Osteoblast (primary cell): ENCODE measurements at places on chromosomes 7 and 10. TPM values are rescaled to one million over a fixed set of nuclear protein-coding genes. Genes with fewer than 3 reads are reported as not detected.

GRCh38 chr10:22823109-22823508, 104.7 kb upstream of the ARMC3 start:
- DNase-seq = peak; percentile 91

GRCh38 chr10:76002262-76002854, 570.9 kb downstream of the LRMDA start:
- no peak for DNase-seq

DNA sequence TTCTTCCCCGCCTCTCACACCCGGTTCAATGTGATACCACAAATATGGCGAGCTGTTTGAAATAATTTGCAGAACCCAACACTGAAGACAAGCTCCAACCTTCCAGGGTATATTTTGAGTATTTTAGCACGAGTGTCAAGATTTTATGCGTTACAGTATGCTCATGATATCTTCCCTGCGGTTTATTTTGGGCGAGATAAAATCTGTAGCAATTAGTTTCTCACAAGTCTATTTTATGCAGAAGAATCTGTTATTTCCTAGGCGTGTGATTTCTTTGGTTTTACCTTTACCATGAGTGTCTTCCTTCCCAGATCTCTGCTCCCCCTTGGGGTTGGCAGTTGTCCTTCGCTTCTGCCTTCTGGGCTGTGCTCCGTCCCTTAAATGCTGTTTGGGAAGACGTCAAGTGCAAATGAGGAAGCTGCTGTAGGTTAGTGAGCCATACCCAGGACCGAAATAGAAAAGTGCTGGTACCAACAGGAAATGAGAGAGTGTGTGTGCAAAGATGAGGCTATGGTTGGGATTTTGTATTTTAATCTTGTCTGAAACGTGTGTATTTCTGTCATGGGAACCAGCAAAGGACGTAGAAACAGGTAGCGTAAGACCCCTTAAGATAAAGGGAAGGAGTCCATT, 299.8 kb downstream of the KLF6 start:
- peak; percentile 15 for DNase-seq

GRCh38 chr7:2643386-2644219, 11.8 kb downstream of the TTYH3 start:
- no peak for DNase-seq

DNA sequence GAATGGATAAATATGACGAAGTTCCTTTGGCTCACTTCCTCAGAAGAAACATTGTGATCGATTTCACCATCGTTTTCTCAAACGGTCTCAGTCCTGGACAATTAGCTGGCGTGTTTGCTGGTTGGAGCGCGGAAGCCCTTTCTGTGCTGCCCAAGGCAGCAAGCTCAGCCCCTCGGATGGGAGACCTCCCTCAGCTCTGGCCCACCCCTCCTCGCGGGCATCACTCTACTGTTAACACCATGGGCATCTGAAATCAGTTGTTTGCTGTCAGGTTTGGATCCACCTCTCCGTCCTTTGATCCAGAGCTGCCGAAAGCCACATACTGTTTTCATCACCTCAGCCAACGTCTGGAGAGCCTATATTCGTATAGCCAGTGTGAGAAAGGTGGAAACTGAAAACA, 68.2 kb downstream of the C10orf143 start:
- DNase-seq = no peak

- DNase-seq = no peak
Measured at GRCh38 chr10:112615269-112615668, 168.3 kb downstream of the VTI1A start.

DNA sequence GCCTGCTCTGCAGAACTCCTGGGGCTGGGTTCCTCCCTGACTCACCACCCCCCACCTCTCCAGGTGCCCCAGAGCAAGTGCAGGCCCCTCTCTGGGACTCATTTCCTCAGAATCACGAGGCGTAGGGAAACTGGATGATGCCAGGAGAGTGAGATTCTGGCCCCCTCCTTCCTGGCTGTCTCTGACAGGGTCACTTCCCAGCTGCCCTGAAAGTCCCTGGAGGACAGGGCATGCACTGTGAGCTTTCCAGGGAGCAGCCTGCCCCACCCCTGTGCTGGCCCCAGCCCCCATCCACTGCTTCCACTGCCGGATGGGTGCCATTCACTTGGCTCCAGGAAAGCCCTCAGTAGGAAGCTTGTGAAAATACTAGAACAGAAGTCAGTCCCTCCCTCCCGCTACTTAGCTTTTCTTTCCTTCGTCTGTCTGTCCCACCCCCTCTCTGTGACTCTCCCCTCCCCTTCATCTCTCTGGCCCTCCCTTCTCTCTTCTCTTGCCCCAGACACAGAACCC, 10.4 kb downstream of the TACR2 start:
- DNase-seq = no peak

- no peak for DNase-seq
Measured at GRCh38 chr7:113199136-113199535, 80.8 kb upstream of the SMIM30 start.

DNA sequence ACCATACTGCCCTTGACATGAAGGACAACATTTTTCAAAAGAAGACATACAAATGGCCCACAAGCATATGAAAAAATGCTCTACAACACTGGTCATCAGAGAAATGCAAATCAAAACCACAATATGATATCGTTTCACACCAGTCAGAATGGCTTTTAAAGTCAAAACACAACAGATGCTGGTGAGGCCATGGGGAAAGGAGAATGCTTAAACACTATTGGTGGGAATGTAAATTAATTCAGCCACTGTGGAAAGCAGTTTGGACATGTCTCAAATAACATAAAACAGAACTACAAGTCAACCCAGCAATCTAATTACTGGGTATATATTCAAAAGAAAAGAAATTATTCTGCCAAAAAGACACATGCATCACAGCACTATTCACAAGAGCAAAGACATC, 4.2 kb upstream of the NT5C3A start:
- DNase-seq = no peak

DNA sequence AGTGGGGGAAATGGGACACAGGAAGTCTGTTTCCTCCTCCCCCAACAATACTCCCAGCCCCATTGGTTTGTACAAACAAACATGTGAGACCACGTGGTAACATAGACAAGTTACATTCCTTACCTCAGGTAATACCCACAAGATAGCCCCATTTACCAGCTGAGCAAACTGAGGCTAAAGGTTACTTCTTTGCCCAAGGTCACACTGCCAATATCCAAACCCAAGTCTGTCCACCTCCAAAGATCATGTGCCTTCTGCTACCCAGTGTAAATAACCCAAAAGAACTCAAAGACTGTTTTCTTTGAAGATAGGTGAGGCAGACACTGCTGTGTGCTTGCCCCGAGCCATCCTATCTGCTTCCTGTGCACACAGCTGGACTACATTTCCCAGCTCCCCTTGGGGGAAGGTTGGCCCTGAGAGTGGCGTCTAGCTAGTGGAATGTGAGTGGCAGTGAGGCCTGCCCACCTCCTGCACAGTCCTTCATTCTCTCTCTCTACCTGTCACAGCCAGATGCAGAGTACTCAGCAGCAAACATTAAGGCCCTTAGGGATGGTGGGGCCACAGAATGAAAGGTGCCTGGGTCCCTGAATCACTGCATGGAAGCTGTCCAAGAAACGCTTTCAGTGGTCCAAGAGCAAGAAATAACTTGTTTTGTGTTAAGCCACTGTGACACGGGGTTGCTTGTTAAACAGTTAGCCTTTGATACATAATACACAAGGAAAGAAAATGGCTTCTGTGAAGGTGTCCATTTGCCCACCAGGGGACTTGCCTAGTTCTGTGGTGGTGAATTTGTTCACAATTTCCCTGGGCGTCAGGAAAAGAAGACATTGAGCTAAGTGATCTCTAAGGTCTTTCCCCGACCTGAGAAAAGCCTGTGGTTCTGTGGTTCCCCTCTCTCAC, 257.7 kb upstream of the NFE2L3 start:
- no peak for DNase-seq

DNA sequence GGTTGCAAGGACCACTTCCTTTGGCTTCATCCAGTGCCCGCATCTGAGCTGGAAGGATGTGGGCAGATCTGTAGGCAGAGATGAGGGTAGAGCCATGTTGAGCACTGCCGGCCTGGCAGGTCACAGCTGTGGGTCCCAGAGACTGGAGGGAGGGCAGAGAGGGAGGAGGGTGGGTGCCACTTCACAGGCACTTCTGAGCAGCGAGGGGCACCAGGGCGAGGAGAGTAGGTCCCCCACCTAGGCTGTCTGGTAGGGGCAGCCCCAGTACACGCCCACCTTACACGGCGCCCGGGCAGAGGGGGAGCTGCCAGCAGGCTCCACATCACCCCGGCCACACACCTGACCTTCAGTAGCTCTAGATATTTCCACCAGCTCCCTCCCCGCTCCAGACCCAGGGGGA, 473.0 kb upstream of the FOXK1 start:
- peak; percentile 67 for DNase-seq

DNA sequence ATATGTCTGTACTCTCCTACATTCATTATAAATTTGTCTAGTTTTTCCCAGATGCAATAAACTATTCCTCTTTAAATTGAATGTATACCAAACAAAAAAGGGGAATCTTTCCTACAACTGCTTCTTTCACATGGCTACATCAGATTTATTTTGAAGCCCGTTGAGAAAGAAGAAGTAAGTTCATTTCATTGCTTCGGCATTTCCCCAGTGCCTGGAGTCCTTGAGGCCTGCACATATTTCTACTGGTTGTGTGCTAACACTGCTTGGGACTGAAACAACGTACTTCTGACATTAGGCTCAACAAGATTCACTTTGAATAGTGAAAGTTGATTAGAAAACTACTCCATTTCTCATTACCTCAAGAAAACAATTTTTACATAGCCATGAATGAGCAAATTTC, 201.7 kb downstream of the PHF14 start:
- DNase-seq = no peak

- no peak for DNase-seq
Measured at GRCh38 chr7:18590744-18591340, 95.3 kb downstream of the HDAC9 start.

GRCh38 chr10:89695307-89695706, 6.1 kb upstream of the KIF20B start:
- no peak for DNase-seq

- no peak for DNase-seq
Measured at GRCh38 chr7:20417675-20418382, 87.1 kb downstream of the ITGB8 start.

- DNase-seq = no peak
Measured at GRCh38 chr7:151472644-151473380, 32.9 kb upstream of the CRYGN start.

DNA sequence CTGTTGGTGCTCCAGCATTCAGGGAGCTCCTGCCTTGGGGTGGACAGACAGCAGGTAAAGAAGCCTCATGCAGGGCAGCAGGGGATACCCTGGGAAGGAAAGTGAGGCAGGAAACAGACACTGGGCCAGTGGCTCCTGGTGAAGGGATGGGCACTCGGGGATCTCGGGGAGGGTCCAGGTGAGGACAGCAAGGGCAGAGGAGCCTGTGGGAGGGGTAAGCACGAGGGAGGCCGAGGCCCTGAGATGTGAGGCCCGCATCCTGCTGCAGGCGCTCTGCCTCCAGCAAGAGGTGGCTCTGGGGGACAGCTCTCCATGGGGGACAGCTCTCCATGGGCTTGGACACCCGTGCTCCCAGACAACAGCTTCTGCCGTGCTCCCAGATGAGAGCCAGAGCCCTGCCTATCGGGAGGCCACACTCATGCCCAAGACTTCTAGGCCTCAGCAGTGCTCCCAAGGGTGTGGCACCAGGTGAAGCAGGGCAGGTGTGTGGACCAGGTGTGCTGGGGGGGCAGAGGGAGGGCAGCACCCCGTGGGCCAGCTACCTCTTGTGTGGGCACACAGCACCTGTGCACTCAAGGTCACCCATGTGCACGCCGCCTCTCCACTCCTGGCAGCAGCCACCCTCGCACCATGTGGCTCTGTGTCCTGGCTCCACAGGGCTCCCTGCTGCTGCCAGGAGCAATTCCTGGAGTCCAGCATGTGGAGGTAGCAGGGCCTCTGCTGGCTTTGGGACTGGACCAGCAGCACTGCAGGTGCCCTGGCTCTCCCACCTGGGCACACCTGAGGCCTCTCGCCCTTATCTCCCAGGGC, 93.6 kb upstream of the INSIG1 start:
- DNase-seq = peak; percentile 58

- no peak for DNase-seq
Measured at GRCh38 chr10:14293526-14293925, 37.2 kb downstream of the FRMD4A start.

DNA sequence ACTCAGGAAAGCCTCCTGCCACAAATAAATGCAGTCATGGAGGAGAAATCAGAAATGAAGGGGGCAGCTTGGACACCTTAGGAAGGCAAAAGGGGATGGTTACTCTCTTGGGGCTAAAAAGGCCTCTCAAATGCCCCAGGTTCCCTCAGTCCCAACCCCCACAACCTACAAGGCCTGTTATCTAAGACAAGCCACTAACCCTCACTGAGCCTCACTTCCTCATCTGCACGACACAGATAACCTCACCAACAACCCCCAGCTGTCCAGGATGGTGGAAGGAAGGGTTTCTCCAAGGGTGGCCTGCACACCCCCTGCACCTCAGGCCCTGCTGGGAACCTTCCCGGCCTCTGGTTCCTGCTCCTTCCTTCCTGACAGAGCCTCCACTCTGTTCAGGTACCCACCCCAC, 29.2 kb downstream of the SORBS1 start:
- DNase-seq = no peak

DNA sequence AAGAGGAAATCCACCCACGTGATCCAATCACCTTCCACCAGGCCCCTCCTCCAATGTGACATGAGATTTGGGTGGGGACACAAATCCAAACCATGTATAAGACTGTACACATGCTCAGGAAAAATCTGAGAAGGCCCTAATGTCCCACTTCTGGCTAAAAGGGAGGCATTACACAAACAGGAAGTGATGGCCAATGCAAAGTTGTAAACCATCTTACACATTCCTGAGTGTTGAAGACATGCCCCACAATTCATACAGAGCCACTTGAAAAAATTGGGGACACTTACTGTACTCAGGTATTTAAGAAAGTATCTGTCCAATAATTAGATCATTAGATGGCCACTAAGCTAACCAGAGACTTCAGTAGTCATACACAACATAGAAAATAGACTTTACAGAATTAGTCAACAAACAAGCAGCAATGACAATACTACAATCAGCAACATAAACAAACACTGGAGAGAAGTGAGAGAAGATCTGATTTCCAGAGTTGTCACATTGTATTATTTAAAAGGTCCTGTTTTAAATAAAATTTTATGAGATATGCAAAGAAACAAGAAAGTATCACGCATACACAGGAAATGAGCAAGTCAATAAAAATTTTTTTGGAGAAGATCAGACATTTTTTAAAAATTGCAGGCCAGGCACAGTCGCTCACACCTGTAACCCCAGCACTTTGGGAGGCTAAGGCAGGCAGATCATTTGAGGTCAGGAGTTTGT, 143.3 kb downstream of the DGKI start:
- DNase-seq = no peak

Gene NEBL
- under 0.01 and 0.29 TPM in 2 replicates for total RNA-seq

Gene VAX1
- not detected in 2 replicates for total RNA-seq

Gene ITPRID1
- not detected in 2 replicates for total RNA-seq

Gene CLIP2
- total RNA-seq = 58.3 and 70.9 TPM in 2 replicates

Gene OR13A1
- under 0.01 TPM in 1 of 2 replicates, not detected in the other for total RNA-seq

Gene ZNF398
- total RNA-seq = 15.9 and 17.7 TPM in 2 replicates

Gene GLCCI1
- total RNA-seq = 9.1 and 10.1 TPM in 2 replicates

Gene PON3
- 0.72 and 0.88 TPM in 2 replicates for total RNA-seq

Gene CDNF
- total RNA-seq = 1.8 TPM in 2 replicates

Gene ACBD7
- 0.72 and 0.88 TPM in 2 replicates for total RNA-seq

Gene CCL24
- not detected in 2 replicates for total RNA-seq

Gene AQP1
- total RNA-seq = 0.59 and 0.72 TPM in 2 replicates

Gene HTR7
- 9.8 and 12.4 TPM in 2 replicates for total RNA-seq
